Activated B cell treated with CpG ODN at 0.5 μM for 24 hours (primary cell): ENCODE measurements at places on chromosomes 5 and 9.
A peak's percentile ranks its signal among the peaks of the same experiment; 100 is the strongest.

GRCh38 chr5:17180864-17181723, 36.3 kb upstream of the BASP1 start:
- DNase-seq, result no peak
- H3K4me3 ChIP-seq, result no peak overlapping the region
- H3K27ac ChIP-seq, result no peak overlapping the region
- no peaks in the 10 kb centered on the region for H3K36me3 ChIP-seq
- no peaks in the 10 kb centered on the region for H3K27me3 ChIP-seq

DNA sequence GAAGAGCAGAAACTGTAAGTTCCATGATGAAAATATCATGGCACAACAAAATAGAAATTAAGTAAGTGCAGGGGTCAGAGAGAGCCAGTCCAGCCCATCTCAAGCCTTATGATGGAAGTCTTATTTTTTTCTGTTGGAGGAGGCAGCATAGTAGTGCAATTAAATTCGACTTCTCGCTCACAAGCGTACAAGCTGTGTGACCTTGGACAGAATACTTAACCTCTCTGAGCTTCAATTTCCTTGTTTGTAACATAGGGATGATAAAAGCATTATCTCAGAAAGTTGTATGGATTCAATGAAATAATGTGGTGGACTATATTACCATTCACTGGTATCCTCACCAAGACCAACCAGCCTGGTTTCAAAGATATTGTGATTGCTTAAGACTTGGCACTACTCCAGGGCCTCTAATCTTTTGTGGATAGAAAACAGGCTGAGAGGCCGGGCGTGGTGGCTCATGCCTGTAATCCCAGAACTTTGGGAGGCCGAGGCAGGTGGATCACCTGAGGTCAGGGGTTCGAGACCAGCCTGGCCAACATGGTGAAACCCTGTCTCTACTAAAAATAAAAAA, 26.8 kb upstream of the MVB12B start:
- no peaks in the 10 kb centered on the region for H3K4me1 ChIP-seq
- H3K36me3 ChIP-seq, result no peaks in the 10 kb centered on the region
- H3K27me3 ChIP-seq, result peaks cover 7% of the 10 kb centered on the region
- no peak overlapping the region for H3K27ac ChIP-seq

DNA sequence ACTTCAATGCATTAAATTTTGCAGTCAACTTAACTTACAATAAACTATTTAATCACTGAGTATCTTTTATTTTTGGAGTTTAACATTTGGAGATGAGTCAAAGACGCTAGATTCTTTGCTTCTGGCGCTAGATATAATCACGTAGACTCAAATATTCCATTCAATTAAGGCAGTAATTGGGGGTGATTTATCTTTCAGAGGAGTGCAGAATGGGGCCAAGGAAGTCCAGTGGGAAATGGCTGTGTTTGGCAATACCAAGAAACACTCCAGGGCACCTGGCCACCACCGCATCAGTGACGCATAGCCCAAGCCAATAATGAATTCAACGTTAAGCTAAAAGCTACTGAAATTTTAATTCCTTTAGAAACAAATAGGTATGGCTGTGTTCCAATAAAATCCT, 81.2 kb downstream of the PHAX start:
- peaks cover 2% of the 10 kb centered on the region for H3K27me3 ChIP-seq
- H3K4me1 ChIP-seq, result peaks cover 13% of the 10 kb centered on the region
- no peak overlapping the region for H3K27ac ChIP-seq
- H3K36me3 ChIP-seq, result no peaks in the 10 kb centered on the region
- H3K4me3 ChIP-seq, result no peak overlapping the region

GRCh38 chr9:104503440-104503839, 623 bp upstream of the OR13F1 start:
- H3K4me1 ChIP-seq, result no peaks in the 10 kb centered on the region
- H3K36me3 ChIP-seq, result no peaks in the 10 kb centered on the region
- no peak overlapping the region for H3K27ac ChIP-seq
- no peaks in the 10 kb centered on the region for H3K27me3 ChIP-seq
- no peak overlapping the region for H3K4me3 ChIP-seq

DNA sequence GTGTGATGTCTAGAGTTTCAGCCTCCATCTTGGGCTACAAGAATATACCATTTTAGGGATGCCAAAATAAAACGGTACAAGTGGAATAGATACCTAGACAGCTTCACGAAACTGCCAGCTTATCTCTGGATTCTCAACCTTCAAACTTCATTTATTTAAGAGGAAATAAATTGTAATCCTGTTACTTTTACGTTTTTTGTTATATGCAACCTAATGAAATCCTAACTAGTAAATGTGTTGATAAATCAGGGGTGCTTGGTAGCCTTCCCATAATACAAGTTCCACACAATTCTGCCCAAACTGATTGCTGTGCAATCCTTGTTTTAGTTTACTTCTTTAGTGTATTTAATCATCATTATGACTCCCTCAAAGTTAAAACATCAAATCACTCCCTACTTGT, 75.5 kb downstream of the SSBP2 start:
- peaks cover 6% of the 10 kb centered on the region for H3K36me3 ChIP-seq
- DNase-seq, result no peak
- no peak overlapping the region for H3K4me3 ChIP-seq
- H3K4me1 ChIP-seq, result peaks cover 17% of the 10 kb centered on the region

DNA sequence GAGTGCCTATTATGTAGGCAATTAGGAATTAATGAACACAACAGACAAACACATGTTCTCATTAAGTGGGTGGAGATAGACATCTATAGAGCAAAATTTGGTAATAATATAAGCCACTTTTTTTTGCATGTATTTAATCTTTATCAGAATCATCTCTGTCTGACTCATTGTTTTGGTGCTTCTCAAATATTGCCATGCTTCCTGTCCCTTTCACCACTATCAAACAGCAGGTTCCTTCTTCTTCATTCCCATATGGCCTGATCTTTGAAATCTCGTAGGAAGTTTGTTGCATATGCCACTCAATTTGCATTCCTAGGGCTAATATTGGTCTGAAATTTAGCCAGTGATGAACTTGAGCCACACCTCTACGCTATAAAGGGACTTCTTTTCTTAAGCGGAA, 128.9 kb upstream of the SPEF2 start:
- no peaks in the 10 kb centered on the region for H3K27me3 ChIP-seq
- H3K4me1 ChIP-seq, result no peaks in the 10 kb centered on the region
- no peaks in the 10 kb centered on the region for H3K36me3 ChIP-seq
- no peak overlapping the region for H3K27ac ChIP-seq

- peaks cover 7% of the 10 kb centered on the region for H3K27me3 ChIP-seq
- no peak overlapping the region for H3K27ac ChIP-seq
- no peak for DNase-seq
- H3K4me1 ChIP-seq, result no peaks in the 10 kb centered on the region
These were observed 375.2 kb downstream of the ARRDC3 start for GRCh38 chr5:91007780-91008402.

DNA sequence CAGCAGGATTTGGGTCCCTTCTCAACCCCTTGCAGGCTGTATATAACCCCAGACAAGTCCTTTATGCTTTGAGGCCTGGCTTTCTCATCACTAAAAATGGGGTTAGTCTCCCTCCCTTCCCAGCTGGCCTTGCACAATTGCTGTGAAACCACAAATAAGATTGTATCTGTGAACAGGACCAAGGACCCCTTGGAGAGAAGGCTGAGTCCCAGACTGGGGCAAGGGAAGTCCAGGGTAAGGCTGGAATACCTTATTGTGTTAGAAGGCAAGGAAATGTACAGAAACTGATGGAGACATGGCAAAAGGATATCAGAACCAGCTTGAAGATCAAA, 11.4 kb downstream of the MACROH2A1 start:
- DNase-seq, result no peak
- H3K4me3 ChIP-seq, result no peak overlapping the region
- H3K27me3 ChIP-seq, result no peaks in the 10 kb centered on the region
- H3K36me3 ChIP-seq, result peaks cover 75% of the 10 kb centered on the region
- H3K27ac ChIP-seq, result no peak overlapping the region

- DNase-seq, result no peak
- H3K4me3 ChIP-seq, result no peak overlapping the region
- no peaks in the 10 kb centered on the region for H3K27me3 ChIP-seq
- no peaks in the 10 kb centered on the region for H3K4me1 ChIP-seq
- no peak overlapping the region for H3K27ac ChIP-seq
These were observed 1886.0 kb upstream of the CDH6 start for GRCh38 chr5:29307478-29307877.

DNA sequence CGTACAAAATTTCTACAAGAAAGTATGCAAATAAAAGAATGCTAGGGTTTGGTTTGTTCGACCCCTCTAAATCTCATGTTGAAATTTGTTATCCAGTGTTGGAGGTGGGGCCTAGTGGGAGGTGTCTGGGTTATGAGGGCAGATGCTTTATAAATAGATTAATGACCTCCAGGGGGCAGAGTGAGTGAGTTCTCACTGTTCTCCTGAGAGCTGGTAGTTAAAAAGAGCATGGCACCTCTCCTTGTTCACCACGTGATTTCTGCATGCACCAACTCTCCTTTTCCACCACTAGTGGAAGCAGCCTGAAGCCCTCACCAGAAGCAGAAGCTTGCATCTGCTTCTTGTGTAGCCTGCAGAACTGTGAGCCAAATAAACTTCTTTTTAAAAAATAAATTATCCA, 50.4 kb upstream of the FAM170A start:
- H3K27ac ChIP-seq, result no peak overlapping the region
- DNase-seq, result no peak
- peaks cover 2% of the 10 kb centered on the region for H3K27me3 ChIP-seq
- H3K4me3 ChIP-seq, result no peak overlapping the region
- no peaks in the 10 kb centered on the region for H3K36me3 ChIP-seq
- H3K4me1 ChIP-seq, result peaks cover 4% of the 10 kb centered on the region

- no peak overlapping the region for H3K27ac ChIP-seq
- peaks cover 26% of the 10 kb centered on the region for H3K27me3 ChIP-seq
These were observed 113.7 kb upstream of the LMX1B start for GRCh38 chr9:126499911-126500599.

DNA sequence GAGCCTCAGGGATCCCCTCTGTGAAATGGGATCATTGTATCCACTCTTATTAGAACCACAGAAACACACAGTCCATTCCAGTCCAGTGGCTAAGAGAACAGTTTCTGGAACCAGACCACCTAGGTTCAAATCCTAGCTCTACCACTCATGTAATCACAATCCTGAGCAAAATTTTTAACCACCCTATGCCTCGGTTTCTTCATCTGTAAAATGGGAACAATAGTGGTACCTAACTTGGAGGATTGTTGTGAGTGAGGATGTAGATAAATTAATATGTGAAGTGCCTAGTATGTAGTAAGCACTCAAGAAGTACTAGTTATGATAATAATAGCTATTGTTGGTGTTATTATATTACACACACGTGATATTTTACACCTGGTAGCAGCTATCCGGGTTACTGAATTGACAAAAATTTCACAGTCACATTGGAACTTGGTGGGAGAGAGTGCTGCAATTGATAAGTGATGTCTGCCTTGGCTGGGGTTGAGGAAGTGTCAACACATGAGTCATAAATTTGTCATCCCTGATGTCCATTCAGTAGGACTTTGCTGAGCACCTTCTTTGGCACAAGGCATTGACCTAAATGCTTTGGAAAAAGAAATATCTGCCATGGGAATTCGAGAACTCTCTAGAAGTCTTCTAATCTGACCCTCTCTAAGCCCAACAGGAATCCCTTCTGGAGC, 68.4 kb downstream of the COL27A1 start:
- H3K4me1 ChIP-seq, result no peaks in the 10 kb centered on the region
- no peaks in the 10 kb centered on the region for H3K27me3 ChIP-seq
- no peak for DNase-seq
- no peak overlapping the region for H3K27ac ChIP-seq

DNA sequence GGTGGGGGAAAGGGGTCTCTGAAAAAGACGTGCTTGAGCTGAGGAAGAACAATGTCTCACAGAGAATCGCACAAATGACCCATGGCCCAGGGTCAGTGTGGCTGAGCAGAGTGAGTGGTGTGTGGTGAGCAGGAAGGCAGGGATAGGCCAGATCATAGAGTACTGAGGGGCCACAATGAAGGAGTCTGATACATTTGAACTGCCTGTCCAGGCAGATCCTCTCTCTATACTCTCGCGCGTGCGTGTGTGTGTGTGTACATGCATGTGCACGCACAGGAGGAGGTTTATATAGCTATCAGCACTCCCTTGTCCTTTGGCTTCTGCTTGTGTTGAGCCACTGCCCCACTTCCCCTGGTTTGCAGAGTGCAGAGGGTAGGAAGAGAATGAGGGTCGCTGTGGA, 294.0 kb downstream of the ZNF608 start:
- no peak for DNase-seq
- H3K36me3 ChIP-seq, result no peaks in the 10 kb centered on the region
- no peaks in the 10 kb centered on the region for H3K27me3 ChIP-seq
- H3K4me3 ChIP-seq, result no peak overlapping the region
- peak overlapping the region; percentile 79 for H3K27ac ChIP-seq

DNA sequence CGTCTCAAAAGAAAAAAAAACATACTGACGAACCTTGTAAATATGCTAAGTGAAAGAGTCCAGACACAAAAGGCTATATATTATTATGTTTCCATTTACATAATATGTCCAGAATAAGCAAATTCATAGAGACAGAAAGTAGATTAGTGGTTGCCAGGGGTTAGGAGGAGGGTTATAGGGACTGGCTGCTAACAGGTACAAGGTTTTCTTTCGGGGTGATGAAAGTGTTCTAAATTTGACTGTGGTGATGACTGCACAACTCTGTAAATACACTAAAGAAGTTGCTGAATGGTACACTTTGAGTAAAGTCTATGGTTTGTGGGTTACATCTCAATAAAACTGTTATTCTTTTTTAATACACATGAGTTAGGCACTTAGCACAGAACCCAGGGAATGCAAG, 98.8 kb downstream of the MYO10 start:
- no peak overlapping the region for H3K27ac ChIP-seq
- H3K4me3 ChIP-seq, result no peak overlapping the region
- H3K27me3 ChIP-seq, result no peaks in the 10 kb centered on the region
- H3K36me3 ChIP-seq, result no peaks in the 10 kb centered on the region

DNA sequence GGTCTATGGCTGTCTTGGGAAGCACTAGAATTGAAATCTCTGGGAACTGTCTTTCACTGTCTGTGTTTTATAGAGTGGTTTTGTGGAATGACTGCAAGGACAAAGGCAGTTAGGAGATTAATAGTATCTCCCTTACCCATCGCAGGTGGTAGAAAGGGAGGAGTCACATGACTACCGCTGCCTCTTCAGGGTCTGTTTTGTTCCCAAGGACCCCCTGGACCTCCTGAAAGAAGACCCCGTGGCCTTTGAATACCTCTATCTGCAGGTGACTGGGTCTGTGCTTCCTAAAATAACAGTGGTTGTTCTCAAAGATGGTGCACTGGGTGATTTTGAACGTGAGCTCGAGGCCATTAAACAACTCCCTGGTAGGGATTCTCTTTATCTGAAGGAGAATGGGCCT, 22.8 kb upstream of the TRMT10B start:
- H3K27me3 ChIP-seq, result peaks cover 7% of the 10 kb centered on the region
- no peak overlapping the region for H3K4me3 ChIP-seq
- no peaks in the 10 kb centered on the region for H3K36me3 ChIP-seq

DNA sequence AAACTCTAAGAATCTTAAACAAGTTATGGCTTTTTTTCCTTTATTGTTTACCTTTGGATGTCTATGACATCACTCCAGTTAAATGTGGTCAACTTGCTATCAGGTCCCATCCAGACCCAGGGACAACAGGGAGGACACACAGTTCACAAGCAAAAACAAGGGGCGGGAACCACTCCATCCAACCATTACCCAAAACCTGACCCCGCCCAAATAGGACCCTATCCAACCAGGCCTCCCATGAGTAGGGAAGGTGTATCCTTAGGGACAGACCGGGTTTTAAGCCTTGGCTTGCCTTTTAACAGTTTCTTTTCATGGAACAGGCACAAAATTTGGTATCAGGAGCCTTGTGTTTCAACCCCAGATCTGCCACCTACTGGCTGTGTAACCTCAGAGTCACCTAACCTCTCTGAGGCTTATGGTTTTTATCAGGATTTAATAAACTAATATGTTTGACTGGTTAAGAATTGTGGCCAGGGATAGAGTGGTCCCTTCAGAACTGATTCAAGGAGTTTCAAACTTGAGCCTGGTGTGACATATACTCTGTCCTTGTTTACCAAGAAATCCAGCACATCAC, 127.7 kb upstream of the RAD23B start:
- DNase-seq, result no peak
- no peak overlapping the region for H3K4me3 ChIP-seq
- peaks cover 16% of the 10 kb centered on the region for H3K27me3 ChIP-seq
- H3K36me3 ChIP-seq, result no peaks in the 10 kb centered on the region
- H3K4me1 ChIP-seq, result no peaks in the 10 kb centered on the region
